BE2C (cell line): ENCODE measurements at places on chromosomes 7 and 10.

DNA sequence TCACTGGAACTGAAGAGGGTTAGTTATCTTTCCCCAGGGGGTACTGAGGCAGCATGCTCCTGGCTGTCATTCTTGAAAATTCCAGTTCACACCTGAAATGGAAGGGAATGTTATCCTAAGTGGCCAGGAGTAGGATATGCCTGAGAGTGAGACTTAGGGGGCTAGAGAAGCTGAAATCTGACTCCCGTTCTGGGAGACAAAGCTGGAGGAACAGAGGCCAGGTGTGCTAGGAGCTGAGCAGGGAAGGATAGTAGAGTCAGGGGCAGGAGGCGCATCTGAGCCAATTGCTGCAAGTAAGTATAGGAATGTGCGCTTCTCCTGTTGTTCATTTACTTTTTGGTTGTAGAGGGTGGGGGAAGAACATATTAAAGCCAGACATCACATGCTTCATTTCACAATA is 58.1 kb upstream of the KIAA1217 start:
- DNase-seq: no peak

- no peak for DNase-seq
Observed at GRCh38 chr10:98270073-98270740, 2.2 kb upstream of the LOXL4 start.

- peak; percentile 80 for DNase-seq
Observed at GRCh38 chr10:70652761-70653657, 19.3 kb upstream of the ADAMTS14 start.

DNA sequence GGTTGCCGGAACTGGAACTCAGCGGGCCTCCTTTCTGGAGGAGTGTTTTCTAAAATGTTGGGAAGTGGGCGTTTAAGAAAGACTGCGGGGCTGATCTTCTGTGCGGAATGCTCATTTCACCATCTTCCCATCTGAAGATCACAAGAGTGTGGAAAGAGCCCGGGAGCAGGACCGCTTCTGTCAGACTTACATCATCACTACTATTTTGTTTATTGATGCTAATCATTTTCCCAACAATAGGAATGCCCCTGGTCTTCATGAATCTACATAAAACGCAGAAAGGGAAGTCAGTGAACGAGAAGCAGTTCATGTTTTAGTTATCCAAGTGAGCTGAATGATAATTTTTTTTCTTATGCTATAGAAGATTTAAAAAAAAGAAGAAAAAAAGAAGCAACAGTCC is 447.8 kb upstream of the MKI67 start:
- DNase-seq: no peak

DNA sequence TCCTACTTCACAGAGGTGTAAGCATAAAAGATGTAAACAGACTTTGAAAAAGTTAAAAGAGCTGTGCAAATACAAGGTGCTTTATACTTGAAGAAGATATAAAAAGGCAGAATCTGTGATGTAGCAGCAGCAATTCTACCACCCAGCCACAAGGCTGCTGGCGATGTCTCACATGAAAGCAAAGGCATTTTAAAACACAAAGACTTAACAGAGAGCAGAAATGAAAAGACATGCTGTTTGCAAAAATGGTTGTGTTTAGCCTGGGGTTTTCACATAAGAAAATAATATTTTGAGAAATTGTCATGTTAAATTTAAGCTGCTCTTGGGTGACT is 85.5 kb upstream of the ZNF800 start:
- DNase-seq: no peak

GRCh38 chr10:69397972-69398371 is 18.7 kb downstream of the TACR2 start:
- no peak for DNase-seq

DNA sequence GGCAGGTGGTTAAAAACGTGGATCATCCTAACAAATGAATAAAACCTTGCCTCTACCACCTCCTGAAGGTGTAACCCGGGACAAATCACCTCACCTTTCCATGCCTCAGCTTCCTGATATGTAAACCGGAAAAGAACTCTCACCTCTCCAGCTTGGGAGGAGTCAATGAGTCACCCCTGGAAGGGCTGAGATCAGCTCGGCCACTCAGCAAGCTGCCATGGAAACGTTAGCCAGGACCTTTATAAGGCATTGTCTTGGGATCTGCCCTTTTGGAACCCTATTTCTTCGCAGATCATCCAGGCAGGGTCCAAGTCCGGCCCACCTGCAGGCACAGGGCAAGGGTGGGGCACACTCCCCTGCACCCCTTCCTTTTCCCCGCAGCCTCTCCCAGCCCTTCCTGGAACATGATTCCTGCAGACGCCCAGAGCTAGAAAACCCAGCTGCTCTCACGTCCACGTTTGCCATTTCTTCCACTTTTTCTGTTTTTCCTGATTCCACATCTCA is 81.6 kb upstream of the PFKP start:
- DNase-seq: no peak

GRCh38 chr7:158054081-158054480 is 533.5 kb downstream of the PTPRN2 start:
- DNase-seq: no peak

GRCh38 chr10:52297747-52298146 is 16.3 kb upstream of the DKK1 start:
- no peak for DNase-seq
